ENCODE measurements at places on chromosomes 13 and 19.

GRCh38 chr19:54586397-54586796 is 7.0 kb upstream of the LILRA1 start:
- no peak for DNase-seq

GRCh38 chr13:78934336-78934735 is 275.4 kb upstream of the OBI1 start:
- no peak for DNase-seq

GRCh38 chr19:17795495-17795856 is 538 bp downstream of the B3GNT3 start:
- no peak for DNase-seq

DNA sequence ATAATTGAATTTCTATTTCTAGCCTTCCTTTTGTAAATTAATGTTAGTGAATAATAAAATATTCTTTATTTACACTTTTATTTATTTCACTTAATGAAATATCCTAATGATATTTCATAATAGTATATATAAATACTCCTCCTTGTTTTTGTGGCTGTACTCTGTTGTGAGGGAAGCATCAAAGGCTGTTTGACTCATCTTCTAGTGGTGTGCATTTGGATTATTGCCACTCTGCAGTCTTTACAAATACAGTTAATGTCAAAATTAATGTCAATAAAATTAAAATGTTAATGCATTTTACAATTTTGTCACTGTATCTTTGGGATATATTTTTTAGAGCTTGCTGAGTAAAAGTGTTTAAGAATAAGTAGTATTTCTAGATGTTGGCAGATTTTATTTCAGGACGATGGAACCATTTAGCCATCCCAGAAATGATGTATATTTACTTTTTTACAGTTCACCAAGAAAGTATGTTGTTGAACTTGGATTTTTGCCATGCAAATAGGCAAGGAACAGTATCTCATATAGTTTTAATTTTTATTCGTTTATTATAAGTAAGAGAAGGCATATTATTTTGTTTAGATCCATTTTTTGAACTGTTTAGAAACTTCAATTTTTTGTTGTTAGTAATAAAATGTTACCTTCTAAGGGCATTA is 281.2 kb upstream of the SLITRK6 start:
- DNase-seq, result no peak

- DNase-seq, result no peak
These were observed 63.4 kb downstream of the ACSBG2 start for GRCh38 chr19:6198896-6199239.

- no peak for DNase-seq
These were observed 193.7 kb downstream of the RFC3 start for GRCh38 chr13:34011552-34012085.

GRCh38 chr19:29271911-29272310 is 59.0 kb upstream of the UQCRFS1 start:
- DNase-seq, result no peak

DNA sequence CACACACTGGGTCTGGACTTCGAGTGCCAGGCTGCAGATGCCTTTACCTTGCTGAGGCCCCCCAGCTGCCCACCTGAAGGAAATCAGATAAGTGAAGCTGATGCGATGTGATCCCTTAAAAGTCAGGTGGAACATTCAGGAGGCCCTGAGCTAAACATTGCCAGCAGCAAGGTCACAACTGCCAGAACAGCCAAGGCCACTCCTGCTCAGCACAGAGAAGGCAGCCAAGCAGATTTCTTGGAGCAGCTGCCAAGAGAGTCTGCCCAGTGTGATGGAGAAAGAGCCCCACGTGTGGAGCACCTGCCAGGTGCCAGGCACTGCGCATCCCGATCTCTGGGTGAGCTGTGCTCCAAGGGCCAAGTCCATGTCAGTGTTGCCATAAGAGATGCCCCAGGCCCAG is 20.6 kb upstream of the UQCRFS1 start:
- no peak for DNase-seq

DNA sequence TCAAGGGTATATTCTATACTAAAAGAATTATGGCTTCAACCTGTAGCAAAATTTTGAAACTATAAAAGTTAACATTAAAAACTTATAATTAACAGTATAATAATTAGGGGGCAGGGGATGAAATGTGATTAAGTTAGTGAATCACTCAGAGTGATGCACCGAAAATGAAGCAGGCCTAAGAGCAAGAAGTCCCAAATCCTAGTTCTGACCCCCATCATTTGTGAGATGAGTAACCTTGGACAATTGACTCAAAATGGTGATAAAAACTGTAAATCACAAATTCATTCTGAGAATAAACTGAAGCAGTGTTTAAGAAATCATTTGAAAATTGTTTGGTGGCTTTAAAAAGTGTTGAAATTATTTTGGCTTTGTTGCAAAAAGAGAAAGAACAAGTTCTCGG is 56.8 kb downstream of the KLF12 start:
- no peak for DNase-seq

DNA sequence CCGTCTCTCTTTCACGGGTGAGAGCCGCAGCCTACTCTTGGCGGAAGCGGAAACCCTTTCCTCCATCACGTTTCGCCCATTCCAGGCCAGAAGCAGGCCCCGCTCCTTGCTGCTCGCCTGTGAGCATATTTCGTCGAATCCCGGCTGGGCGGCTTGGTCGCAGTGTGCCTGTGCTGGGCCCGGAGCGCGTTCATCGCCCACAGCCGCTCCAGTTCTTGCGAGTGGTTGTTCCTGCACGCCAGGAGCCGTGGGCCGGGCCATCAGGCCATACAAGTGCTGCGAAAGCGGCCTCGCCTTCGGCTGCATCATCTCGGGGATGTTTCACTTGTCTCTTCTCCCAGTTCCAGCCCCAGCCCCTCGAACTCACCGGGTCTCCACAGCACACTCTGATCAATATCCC is 65.0 kb downstream of the ZNF627 start:
- DNase-seq, result no peak

DNA sequence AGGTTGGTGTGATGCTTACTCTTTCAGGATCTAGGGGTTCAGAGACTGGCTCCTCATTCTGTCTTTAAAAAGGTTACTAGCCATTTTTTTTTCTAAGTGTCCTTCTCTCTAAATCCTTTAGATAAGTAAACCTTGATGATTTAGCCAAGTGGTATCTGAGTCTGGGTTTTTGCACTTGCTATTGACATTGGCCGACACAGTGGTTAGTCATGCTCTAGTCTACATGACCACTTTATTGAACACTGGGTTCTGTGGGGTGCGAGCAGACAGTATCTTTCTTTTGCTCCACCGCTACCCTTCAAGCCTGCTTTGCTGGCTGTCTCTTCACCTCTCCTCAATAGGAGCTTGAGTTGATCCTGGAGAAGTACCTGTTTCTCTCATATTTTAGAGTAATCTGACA is 6.2 kb upstream of the NUP58 start:
- no peak for DNase-seq
